Endothelial cell (in vitro differentiated cells): ENCODE measurements at places on chromosomes 5 and 9. TPM values are rescaled to one million over a fixed set of nuclear protein-coding genes. Genes with fewer than 3 reads are reported as not detected.

DNA sequence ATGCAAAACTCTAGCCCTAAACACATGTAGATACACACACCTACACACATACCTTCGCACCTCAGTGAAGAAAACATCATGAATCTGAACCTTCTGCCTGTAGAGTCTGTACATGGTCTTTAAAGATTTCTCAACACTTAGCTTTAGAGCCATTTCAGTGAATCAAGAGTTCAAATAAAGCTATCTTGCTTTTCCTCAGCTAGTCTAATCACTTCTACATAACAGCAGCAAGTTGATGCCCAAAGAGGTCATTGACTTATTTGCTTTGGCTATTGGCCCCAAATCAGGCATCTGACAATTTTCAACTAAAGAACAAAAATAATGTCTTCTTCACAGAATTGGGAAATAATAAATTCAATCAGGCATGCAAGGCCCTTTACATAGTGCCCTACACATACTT is 127.9 kb upstream of the SGCD start:
- no peak for DNase-seq

DNA sequence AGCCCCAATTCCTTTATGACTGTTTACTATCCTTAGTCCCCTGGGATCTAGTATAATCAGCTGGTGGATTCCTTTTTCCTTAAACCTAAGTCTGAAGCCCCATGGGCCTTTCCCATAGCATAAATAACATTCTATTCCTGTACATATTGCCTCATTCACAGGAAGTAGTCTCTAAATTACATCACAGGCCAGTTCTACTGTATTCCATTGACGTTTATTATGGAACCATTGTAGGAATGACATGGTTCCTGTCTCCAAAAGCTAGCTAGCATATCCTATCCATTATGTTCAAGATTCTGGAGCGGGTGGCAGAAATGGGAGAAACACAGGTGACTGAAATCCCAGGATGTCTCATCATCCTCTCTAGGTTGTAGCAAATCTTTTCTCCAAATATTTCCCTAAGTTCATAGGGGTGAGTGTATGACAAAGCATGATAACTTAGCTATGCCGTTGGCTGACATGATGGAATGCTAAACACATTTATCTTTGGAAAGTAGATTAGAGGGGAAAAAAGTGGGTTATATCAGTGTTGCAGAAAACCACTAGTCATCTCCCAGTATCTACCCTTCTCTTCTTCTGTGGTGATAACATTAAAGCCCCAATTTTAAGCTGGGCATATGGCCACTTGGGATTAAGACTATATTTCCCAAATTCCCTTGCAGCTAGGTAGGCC is 140.1 kb downstream of the FGF1 start:
- no peak for DNase-seq

- no peak for DNase-seq
Measured at GRCh38 chr5:77167063-77167462, 43.4 kb upstream of the PDE8B start.

GRCh38 chr5:59089767-59090166 is 506.9 kb downstream of the RAB3C start:
- DNase-seq, result no peak

GRCh38 chr5:135643881-135644766 is 65.3 kb upstream of the CXCL14 start:
- DNase-seq, result no peak

The PCDHB11 gene
- total RNA-seq, result 6.4 TPM

The FOXD4L4 gene
- total RNA-seq, result 0.13 TPM
